ENCODE measurements at places on chromosomes 12 and 14.

GRCh38 chr12:42887657-42888056, 298.1 kb upstream of the PRICKLE1 start:
- H3K4me1 ChIP-seq = peaks cover 14% of the 10 kb centered on the region
- no peak for DNase-seq
- H3K27me3 ChIP-seq = no peaks in the 10 kb centered on the region

DNA sequence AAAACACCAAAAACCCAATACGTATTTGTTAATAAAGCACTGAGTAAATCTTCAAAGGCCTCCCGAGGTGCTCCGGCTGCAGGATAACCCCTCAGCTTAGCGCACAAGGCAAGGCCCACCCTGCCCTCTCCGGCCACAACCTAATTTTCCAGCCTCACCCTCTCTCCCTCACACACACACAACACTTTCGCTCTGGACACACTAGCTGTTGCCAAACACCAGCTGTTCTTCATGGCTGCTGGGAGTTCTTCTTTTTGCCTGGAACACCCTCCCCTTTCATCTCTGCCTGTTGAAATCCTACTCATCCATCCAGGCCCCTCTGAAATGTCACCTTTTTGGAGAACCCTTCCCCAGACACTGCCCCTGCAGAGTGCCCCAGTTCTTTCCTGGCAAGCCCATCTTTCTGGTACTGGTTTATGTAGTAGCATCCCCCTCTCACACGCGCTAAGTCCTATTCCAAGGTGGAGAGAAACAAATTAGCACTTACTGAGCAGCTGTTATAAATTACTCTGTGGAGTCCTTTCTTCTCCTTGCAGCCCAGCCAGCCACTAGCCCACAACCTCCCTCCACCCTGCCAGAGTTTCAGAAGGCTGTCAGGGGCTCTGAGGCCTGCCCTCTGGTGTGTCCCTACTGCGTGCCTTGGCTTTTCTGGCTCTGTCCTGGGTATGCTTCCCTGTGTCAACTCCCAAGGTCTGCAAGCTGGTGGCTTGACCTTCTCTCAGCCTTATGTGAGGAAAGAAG, 805 bp upstream of the CRACR2A start:
- H3K4me3 ChIP-seq = peak overlapping the region; percentile 51
- H3K4me1 ChIP-seq = peaks cover 7% of the 10 kb centered on the region
- no peak for DNase-seq

DNA sequence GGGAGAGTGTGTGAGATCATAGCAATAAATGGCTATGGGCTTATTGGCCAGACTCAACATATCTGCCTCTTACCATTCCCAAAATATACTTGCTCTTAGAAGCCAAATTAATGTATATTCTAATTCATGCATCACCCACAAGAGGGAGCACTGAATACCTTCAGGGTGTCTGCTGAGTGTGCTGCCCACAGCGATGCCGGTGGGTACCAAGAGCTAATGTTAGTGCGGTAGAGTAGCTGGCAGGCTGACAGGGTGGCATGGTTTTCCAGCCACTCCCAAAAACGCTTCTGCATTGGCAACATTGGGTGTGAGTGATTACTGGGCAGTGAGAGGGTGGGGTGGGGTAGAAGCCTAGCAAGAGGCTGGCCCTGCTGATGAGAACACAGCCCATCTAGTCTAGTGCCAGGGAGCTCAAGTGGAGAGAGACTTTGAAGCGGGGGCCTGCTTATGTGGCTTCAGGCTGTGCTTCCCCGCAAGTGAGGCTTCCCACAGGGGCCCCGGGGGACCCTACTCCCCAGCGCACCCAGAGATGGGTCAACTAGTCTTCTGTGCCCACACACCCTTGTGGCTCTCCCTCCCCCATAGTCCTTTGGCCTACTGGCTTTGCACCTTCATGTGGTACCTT, 9.2 kb upstream of the PLEKHD1 start:
- H3K27ac ChIP-seq = no peak overlapping the region
- no peaks in the 10 kb centered on the region for H3K4me1 ChIP-seq
- H3K4me3 ChIP-seq = no peak overlapping the region
- no peaks in the 10 kb centered on the region for H3K36me3 ChIP-seq

GRCh38 chr14:64653900-64654245, 50.4 kb upstream of the PLEKHG3 start:
- H3K36me3 ChIP-seq = no peaks in the 10 kb centered on the region
- H3K4me1 ChIP-seq = peaks cover 8% of the 10 kb centered on the region
- no peaks in the 10 kb centered on the region for H3K27me3 ChIP-seq
- peak overlapping the region; percentile 39 for H3K27ac ChIP-seq
- H3K4me3 ChIP-seq = no peak overlapping the region

DNA sequence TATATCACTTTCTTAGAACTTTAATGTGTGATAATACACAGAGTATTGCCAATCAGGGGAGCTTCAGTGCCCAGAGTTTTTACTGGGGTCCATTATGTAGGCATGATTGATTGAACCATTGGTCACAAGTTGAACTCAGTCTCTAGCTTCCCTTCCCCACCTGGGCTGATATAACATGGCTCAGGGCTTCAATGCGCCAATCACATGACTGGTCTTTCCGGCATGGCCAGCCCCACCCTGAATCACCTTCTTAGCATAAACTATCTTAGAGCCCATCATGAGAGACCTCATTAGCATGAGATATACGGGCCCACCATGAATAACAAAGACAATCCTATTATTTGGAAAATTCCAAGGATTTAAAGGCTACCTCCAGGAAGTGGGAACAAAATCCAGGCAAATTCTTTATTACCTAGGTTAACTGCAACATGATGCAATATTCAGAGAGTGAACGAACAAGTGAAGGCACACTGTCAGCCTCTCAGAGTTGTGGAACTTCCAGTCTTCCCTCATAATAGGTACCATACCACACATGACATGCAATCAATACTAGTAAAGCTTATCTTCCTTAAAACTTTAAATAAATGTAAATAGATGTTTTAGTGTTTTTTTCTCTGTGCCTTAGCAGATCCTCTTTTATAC, 3.2 kb upstream of the CLEC4A start:
- no peak overlapping the region for H3K27ac ChIP-seq
- no peaks in the 10 kb centered on the region for H3K27me3 ChIP-seq
- peaks cover 2% of the 10 kb centered on the region for H3K36me3 ChIP-seq
- no peaks in the 10 kb centered on the region for H3K4me1 ChIP-seq

DNA sequence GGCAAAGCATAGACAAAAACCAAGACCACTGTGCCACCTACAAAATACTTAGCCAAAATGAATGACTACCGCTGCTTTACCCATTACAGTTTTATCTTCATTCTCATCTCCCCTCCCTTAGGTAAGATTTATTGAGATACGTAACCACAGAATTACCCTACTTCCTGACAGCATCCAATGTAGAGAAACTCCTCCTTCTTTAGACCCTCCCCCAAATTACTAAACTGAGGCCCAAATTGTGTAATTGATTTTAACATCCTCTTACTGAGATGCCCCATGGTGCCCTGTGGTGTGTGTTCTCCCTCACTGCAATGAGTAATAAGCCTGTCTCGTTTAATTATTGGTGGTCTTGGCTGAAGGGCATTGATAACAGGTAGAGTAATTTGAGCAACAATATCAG, 19.1 kb downstream of the VRK1 start:
- H3K4me3 ChIP-seq = no peak overlapping the region
- no peak for DNase-seq
- peaks cover 2% of the 10 kb centered on the region for H3K4me1 ChIP-seq
- peaks cover 4% of the 10 kb centered on the region for H3K36me3 ChIP-seq
- H3K27me3 ChIP-seq = no peaks in the 10 kb centered on the region

DNA sequence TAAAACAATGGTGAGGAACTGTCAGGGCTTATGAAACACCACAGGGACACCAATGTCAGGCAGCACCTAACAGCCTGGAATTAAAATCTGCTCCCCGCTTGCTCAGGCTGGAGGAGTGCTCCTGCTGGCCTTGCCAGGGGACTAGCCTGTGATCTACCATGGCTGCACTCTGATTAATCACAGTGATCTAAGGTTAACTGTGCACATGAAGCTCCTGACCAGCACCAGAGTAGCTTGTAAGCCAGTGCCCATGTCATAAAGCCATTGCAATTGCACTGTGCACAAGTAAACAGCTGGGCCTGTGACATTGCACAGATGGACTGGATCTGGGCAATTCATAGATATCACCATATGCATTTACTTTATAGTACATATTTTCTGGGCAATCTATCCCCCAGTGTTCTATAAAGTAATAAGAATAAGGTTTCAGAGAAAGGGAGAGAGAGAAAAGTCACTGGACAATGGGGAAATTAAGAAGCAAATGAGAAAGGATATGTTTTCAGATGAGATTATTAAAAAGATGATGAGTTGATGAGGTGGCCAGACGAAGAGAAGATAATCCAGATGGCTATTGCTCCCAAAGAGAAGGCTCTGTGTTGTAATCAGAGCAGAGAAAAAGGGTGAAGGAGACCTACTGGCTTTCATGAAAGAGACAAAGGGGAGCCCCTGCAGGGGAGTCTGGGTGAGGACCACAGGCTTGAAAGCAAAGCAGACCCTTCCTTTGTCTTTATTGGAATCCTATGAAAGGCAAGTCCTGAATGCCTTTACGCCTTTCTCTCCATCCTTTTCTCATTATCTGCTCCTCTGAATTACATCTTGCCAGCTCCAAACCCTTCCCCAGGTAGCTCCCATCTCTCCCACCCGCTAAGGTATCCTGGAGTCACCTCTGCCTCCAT, 145.8 kb downstream of the SLC38A6 start:
- no peaks in the 10 kb centered on the region for H3K27me3 ChIP-seq
- H3K4me1 ChIP-seq = peaks cover 20% of the 10 kb centered on the region
- no peaks in the 10 kb centered on the region for H3K36me3 ChIP-seq
- H3K4me3 ChIP-seq = no peak overlapping the region
- DNase-seq = no peak

DNA sequence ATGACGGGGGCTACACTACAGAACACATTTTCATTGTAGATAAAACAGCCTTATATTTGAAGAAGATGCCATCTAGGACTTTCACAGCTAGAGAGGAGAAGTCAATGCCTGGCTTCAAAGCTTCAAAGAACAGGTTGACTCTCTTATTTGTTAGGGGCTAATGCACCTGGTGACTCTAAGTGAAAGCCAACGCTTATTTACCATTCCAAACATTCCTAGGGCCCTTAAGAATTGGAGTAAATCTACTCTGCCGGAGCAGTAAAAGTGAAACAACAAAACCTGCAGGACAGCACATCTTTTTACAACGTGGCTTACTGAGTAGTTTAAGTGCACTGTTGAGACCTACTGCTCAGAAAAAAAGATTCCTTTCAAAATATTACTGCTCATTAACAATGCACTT, 487.2 kb upstream of the SOX5 start:
- H3K27ac ChIP-seq = no peak overlapping the region
- DNase-seq = no peak
- H3K4me3 ChIP-seq = no peak overlapping the region
- peaks cover 11% of the 10 kb centered on the region for H3K4me1 ChIP-seq
- H3K36me3 ChIP-seq = peaks cover 2% of the 10 kb centered on the region
- no peaks in the 10 kb centered on the region for H3K27me3 ChIP-seq

DNA sequence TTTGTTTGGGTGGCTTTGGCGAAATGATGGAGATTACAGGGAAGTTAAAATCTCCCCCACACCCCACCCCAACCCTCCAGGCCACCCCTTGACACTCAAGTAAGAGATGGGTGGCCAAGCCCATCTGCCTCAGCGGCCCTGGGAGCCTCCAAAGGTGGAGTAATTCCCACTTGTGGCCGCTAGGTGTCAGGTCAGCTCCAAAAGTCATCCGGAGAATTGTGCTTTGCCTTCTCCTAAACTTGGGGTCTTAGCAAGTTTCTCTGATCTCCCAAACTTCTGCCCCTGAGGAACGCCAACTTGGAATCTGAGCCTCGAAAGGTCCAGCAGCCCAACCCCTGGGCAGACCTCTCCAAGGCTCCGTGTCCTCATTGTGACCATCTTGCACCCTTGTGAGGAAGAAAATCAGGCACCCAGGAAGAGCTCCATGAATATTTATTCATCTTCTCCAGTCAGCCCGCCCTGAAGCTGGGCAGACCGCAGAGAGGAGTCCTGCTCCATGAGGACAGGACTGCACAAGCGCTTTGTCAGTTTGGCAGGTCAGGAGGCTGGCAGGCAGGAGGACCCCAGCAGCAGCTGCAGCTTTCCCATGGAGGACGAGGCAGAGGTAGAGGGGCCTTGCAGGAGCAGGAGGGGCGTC, 46.7 kb downstream of the LRRC74A start:
- H3K4me1 ChIP-seq = no peaks in the 10 kb centered on the region
- no peaks in the 10 kb centered on the region for H3K36me3 ChIP-seq
- peak; percentile 80 for DNase-seq
- H3K27me3 ChIP-seq = peaks cover 13% of the 10 kb centered on the region

DNA sequence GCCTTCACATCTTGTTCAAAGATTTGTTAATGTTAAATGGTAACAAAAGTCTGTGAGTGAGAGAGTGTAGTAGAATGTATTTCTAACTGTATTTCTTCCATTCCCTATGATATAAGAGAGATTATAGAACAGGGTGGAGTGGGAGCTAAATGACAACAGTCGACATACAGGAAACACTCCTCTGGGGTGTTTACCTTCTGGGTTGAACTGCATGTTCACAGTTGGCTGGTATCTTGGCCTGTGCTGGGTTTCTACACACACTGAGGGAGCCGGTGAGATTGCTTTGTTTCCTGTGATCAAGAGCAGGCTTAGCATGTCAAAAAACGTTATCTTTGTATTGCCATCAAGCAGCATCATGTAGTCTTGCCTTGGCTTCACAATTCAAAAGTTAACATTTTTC, 274.3 kb upstream of the FAR2 start:
- H3K4me3 ChIP-seq = no peak overlapping the region
- DNase-seq = no peak
- no peak overlapping the region for H3K27ac ChIP-seq
- no peaks in the 10 kb centered on the region for H3K27me3 ChIP-seq
- H3K36me3 ChIP-seq = no peaks in the 10 kb centered on the region

DNA sequence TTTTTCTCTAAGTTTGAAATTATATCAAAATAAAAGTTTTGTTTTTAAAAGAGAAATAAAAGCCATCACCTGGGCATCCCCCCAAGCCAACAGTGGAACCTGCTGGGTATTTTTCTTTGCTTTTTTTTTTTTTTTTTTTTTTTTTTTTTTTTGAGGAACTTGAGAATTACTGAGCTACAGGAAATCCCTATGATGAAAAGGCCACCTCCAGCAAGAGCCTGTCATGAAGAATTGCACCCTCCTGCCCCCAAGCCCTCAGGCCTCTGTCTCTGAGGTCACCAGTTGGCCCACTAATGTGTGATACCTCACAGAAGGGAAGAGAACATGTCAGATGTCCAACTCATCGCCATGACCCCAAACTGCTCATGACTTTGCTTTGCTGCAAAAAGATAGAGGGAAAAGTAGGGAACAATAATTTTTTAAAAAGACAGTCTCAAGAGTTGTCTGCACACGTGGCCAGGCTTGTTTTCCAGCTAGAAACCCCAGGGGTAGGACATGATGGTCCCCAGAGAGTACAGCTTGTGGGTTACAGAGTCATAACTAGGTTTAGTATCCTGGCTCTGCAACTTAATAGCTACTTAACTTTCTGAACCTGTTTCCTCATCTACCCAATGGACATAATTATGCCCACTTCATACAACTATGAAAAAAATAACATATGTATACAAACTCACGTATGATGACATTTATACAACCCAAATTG, 124.3 kb upstream of the EGLN3 start:
- no peak overlapping the region for H3K4me3 ChIP-seq
- H3K27me3 ChIP-seq = no peaks in the 10 kb centered on the region
- H3K4me1 ChIP-seq = peaks cover 3% of the 10 kb centered on the region
- H3K27ac ChIP-seq = no peak overlapping the region
- no peaks in the 10 kb centered on the region for H3K36me3 ChIP-seq

Data from mesothelial cell of epicardium (in vitro differentiated cells).